AG20443 (cell line): ENCODE measurements at places on chromosomes 5 and 9.

- no peak for DNase-seq
These were observed 517.1 kb downstream of the ZNF608 start for GRCh38 chr5:124229352-124229751.

- DNase-seq = no peak
These were observed 106.7 kb upstream of the CPEB4 start for GRCh38 chr5:173781432-173781815.

- peak; percentile 58 for DNase-seq
These were observed 1.1 kb upstream of the TENT4A start for GRCh38 chr5:6712142-6712576.

DNA sequence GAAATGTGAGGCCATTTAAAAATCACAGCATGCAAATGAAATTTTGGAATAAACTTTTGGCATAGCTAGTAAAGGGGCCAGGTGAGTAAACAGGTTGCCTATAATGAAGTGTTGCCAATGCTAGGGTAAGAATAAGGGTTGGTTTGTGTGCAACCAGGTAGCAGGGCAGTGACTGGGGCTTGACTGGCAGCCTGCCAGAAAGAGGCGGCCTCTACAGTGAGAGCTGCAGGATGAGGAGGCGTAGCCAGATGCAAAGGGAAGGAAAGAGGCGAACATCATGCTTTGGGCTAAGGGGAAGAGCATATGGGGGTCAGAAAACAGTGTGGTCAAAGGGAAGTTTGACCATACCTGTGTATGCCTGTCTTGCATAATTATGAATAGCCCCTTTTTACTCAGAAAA lies 70.6 kb downstream of the MAST4 start:
- no peak for DNase-seq

- no peak for DNase-seq
These were observed 563.8 kb upstream of the ARRDC3 start for GRCh38 chr5:91946870-91947269.

GRCh38 chr5:170403675-170404074 lies 14.5 kb upstream of the KCNMB1 start:
- DNase-seq = no peak

DNA sequence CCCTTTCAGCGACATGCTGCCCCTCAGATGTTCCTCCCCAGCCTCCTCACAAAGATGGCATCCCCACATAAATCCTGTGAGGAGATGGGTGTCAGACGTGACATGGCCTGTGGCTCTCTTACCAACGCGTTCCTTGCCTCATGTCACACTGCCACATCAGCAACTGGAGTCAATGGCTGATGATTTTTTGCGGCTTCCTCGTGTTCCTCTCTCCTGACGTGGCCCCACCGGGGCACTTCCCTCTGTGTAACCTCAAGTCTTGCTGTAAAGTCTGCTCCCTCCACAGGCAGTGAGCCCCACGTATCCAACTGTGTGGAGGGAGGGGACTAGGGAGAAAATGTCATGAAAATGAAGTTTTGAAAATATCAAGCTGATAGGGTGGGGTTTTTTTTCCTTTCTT lies 53.2 kb upstream of the SHISAL2B start:
- DNase-seq = peak; percentile 11

GRCh38 chr5:81232464-81233079 lies 550 bp upstream of the CKMT2 start:
- peak; percentile 74 for DNase-seq

- peak; percentile 44 for DNase-seq
These were observed 26.9 kb downstream of the TICAM2 start for GRCh38 chr5:115575167-115576070.

- DNase-seq = no peak
These were observed 58.4 kb downstream of the DAB2IP start for GRCh38 chr9:121709798-121710197.

DNA sequence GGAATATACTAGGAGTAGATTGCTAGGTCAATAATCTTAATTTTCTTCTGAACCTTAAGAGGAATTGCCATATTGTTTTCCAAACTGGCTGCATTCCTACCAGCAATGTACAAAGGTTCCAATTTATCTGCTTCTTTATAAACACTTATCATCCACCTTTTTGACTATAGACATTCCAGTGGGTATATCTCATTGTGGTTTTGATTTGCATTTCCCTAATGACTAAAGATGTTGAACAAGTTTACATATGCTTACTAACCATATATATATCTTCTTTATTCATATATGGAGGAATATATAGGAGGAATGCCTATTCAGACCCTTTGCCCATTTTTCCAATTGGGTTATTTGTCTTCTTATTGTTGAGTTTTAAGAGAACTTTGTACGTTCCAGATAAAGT lies 7.6 kb downstream of the DNAJC18 start:
- no peak for DNase-seq

DNA sequence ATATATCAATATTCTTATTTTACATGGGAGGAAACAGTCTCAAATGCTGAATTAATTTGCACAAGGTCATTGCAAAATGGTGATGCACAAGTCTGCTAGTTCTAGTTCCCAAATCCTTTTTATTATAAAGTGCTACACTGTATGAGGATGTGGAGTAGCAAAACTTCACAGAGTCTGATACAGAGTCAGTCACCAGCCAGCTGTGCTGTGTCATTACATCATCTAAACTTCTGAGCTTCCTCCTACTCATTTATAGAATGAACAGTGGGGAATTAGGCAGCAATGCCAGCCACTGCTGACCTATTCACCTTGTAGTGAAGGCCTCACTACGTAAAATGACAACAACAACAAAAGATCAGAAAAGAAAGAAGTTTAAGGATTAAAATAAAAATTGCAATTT lies 357.8 kb downstream of the TMEM167A start:
- no peak for DNase-seq
